ENCODE measurements at places on chromosomes 4 and X. TPM values are rescaled to one million over a fixed set of nuclear protein-coding genes. Genes with fewer than 3 reads are reported as not detected.

Gene CXCL5
- total RNA-seq, result 0.09 TPM

Gene NAT8L
- total RNA-seq, result 0.40 TPM

Gene AFF2
- total RNA-seq, result 36.0 TPM

Gene MTMR8
- total RNA-seq, result 3.4 TPM

Gene ERAS
- not detected for total RNA-seq

Gene KLHL13
- total RNA-seq, result 22.6 TPM

Gene MAGEA1
- not detected for total RNA-seq

Gene SRPX
- total RNA-seq, result 59.5 TPM

Gene DRD5
- not detected for total RNA-seq

Gene ODAPH
- total RNA-seq, result not detected

Measured in mucosa of gallbladder (tissue), 1 donor.